Naive thymus-derived CD8-positive, alpha-beta T cell (primary cell): ENCODE measurements at places on chromosomes 16 and 17. TPM values are rescaled to one million over a fixed set of nuclear protein-coding genes. Genes with fewer than 3 reads are reported as not detected.

Gene PPY
- polyA plus RNA-seq = not detected

Gene CCL8
- polyA plus RNA-seq = not detected

Gene C17orf67
- 1.6 TPM for polyA plus RNA-seq

Gene MTSS2
- polyA plus RNA-seq = 0.28 TPM

Gene TMEM238L
- 0.65 TPM for polyA plus RNA-seq

Gene REXO5
- polyA plus RNA-seq = 0.51 TPM

Gene CEP20
- polyA plus RNA-seq = 27.9 TPM

- DNase-seq = no peak
Observed at GRCh38 chr16:12758670-12759558, 44.8 kb downstream of the CPPED1 start.

- DNase-seq = no peak
Observed at GRCh38 chr17:33870936-33871335, 384.1 kb upstream of the CCL2 start.

DNA sequence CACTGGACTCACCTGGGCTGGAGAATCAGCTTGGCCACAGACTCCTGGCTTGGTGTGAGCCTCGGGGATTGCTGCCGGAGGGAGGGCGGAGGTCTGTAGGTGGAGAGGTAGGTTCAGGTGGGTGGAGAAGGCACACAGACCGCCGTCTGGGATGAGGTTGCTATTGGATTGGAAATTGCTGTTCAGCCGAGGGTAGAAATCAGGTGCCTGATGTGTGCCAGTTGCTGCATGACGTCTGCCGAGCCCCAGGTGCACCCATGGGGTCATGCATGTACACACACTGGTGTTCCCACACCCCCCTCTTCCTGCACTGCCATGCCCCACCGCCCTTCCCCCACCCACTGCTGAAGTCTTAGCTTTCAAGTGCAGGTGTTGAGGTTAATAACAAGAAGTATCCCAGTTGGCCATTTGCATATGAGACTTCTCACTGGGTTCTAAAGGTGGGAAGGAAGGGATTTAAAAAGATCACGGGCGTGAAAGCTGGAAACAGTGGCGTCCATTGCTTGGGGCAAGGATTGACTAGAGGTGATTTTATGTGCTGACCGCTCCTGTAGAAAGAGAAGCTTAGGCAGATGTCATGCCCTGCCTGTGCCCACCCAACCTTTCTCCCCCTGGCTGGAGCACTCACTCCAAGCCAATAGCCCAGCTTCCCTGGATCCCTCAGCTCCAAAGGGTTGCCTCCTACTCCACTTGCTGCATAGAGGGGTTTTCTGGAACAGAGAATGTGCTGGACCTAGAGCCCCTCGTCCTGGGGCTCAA is 193.6 kb downstream of the CCDC182 start:
- peak; percentile 55 for DNase-seq

GRCh38 chr17:61402978-61403800 is 3.5 kb downstream of the TBX2 start:
- no peak for DNase-seq

- DNase-seq = no peak
Observed at GRCh38 chr17:16870253-16871245, 101.4 kb downstream of the TNFRSF13B start.

GRCh38 chr17:50841277-50841948 is 6.0 kb downstream of the WFIKKN2 start:
- no peak for DNase-seq

DNA sequence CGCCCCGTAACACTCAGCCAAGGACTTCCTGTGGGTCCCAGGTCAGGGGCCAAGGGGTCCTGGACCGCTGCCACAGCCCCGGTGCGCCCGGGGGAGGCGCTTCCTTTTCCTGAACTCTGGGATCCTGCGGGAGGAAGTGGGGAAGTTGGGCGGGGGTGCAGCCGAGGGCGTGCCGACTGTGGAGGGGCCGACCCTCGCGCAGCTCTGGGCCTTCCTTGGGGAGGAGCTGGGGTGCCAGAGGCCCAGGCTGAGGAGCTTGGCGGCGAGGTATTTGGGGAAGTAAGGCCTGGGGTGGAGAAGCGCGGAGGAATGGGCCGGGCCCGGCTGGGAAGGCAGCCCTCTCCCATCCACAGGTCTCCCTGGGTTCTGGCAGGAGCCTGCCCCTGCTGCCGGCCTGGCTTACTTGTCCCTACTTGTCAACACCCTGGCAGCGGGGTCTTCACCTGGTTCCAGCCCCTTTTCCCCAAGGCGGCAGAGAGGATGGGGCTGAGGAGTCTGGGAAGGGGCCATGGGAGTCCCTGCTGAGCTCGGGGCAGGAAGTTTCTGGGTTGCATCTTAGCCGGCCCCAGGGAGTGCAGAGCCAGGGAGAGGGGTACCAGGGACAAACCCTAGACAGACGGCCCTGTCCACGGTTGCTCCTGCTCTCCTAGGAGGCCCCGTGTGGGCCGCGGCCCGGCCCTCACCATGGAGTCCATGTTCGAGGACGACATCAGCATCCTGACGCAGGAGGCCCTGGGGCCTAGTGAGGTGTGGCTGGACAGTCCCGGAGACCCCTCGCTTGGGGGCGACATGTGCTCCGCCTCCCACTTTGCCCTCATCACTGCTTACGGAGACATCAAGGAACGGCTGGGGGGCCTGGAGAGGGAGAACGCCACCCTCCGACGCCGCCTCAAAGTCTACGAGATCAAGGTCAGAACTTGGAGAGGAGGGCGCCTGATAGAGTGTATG is 1.7 kb downstream of the TBKBP1 start:
- DNase-seq = no peak

GRCh38 chr17:45338023-45338781 is 21.4 kb upstream of the MAP3K14 start:
- DNase-seq = no peak

DNA sequence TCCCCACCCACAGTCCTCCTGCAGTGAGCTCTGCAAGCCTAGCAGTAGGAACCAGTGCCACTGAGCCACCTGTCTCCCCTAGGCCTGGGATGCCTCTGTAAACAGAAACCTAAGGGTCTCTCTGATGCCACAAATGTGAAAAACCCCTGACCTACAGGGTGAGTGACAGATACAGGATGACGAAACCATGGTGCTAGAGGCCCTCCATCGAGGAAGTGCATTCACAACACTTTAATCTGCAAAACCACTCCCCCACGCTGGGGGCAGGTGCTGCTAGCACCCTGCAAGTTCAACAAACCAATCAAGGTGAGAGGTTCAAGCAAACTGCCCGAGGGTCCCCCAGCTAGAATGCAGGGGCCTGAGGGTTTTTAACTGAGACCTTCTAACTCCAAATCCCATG is 59.5 kb downstream of the CDYL2 start:
- no peak for DNase-seq

DNA sequence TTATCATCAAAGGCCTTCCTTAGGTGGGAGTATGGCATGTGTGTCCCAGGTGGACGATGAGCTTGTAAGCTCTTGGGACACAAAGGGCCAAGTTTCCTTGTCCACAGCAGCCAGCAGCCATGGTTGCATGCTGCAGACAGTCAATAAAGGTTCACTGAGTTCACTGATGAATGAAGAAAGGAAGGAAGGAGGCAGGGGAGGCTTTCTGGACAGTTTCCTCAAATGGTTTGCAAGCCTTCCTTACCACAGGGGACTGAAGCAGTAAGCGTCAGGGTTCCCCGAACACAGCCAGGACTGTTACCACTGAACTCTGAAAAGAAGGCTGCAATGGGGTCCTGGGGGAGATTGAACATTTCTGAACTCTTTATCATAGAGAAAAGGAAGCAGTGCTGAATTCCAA is 111.1 kb downstream of the GAS7 start:
- no peak for DNase-seq

GRCh38 chr17:4478318-4478830 is 20.3 kb upstream of the SPNS2 start:
- no peak for DNase-seq

DNA sequence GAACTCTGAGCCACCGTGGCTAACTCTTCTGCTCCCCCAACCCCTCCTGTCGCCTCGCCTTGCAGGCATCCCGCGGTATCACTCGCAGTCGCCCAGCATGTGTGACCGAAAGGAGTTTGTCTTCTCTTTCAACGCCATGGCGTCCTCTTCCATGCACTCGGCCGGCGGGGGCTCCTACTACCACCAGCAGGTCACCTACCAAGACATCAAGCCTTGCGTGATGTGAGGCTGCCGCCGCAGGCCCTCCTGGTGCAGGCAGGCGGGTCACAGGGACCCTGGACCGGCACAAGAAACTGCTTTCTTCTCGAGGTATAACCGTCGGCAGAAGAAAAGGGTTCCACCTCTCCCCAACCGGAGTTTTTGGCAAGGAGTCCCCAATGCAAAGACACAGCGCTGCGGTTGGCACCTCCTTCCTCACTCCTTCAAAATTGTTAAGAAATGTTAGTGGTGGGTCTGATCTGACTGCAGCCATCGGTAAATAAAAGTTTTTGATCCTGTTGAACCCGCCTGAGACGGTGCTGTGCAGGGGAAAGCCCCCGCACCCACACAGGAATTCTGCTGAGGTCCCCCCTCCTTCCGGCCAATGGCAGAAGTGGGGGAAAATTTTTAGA is 2.6 kb downstream of the FOXF1 start:
- DNase-seq = no peak

DNA sequence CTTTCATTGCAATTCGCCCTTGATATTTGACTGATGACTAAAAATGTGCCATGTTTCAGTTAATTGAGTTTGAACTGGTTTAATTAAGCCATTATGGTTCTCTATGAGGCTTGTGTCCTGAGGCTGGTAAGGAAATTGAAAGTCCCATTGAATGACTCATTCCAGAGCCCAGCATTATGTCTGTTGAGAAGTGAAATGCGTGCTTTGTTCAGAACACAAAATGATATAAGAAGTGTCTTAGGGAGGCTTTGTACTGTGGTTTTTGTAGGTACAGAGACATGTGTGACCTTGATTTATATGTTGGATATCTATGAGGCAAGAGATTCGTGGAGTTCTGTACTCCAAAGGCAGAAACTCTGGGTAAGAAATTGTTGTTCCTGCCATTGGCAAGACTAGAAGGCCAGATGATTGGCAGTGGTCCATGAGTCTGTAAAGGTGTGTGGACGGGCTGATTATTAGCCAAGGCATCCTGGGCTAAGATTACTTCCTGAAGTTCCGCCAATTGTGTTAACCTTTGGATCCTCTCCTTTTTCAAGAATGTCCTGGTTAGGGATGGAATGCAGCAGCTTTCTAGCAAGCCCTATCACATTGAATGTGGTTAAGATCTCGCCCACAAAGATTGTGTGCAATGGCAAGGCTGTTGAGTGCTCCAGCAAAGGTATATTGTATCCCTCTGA is 103.7 kb downstream of the NPIPB5 start:
- no peak for DNase-seq

GRCh38 chr17:28326114-28326513 is 7.1 kb downstream of the TMEM97 start:
- DNase-seq = no peak

DNA sequence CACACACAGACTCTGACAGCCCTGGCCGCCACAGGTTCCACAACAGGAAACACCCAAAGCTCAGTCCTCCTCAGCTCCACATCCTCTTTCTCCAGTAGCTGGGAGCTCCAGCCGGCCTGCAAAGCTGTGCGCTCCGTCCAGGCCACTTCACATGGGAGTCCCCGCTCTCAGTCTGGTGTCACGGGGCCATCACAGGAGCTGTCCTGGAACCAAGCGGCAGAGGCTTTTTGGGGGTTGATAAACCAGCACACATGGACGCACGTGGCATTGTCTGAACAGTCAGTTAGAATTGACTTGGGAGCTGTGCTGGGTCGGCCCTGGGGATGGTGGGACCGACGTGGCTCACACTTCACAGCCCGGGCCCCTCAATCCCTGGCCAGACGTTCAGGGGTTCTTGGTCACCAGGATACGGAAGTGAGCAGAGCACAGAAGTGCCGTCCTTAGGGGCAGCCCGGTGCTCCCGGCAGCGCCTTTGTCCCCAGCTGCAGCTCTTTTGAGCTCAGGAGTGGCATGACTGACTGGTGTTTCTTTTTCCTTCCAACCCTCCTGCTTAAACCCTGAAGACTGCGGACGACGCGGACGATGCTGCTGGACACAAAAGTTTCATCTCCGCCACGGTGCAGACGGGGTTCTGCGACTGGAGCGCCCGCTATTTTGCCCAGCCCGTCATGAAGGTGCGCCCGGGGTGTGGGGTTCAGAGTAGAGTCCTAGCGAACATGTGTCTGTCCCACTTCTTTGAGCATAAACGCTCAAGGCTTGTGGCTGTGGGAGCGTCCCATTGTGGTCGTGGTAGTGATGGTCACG is 66.6 kb upstream of the CHMP6 start:
- DNase-seq = no peak

GRCh38 chr16:11972128-11972527 is 4.4 kb upstream of the SNX29 start:
- DNase-seq = no peak
